ENCODE measurements at places on chromosomes 13 and 19.

- no peak for DNase-seq
Observed at GRCh38 chr13:66492479-66492878, 737.7 kb downstream of the PCDH9 start.

DNA sequence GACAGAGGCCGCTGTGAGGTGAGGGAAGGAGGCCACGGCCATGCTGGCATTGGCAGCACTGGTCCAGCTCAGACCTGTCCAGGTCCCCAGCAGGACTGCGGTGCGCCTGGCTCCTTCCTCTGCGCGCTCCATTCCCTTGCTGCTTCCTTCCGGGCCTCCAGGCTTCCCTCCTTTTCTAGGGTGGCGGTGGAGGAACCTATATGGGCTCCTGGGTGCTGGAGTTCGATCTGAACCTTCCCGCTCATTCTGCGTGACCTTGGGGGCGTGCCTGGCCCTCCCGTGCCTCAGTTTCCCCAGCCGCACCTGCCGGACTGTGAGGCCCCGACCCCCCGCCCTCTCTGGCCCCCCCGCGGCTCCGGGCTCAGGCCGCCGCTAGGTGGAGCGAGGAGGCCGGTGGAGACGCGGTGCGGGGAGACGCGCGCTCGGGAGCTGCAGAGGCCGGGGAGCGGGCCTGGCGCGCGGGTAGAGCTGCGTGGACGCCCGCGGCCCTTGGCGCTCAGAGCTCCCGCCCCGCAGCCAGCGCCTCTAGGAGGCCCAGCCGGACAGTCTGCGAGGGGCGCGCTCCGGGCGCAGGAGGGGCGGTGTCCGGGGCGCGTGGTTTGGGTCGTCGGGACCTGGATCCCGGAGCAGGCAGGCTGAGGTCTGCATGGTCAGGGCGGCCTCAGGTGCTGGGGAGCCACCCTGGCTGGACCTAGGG, 29.9 kb downstream of the EFNA2 start:
- DNase-seq: peak; percentile 17

DNA sequence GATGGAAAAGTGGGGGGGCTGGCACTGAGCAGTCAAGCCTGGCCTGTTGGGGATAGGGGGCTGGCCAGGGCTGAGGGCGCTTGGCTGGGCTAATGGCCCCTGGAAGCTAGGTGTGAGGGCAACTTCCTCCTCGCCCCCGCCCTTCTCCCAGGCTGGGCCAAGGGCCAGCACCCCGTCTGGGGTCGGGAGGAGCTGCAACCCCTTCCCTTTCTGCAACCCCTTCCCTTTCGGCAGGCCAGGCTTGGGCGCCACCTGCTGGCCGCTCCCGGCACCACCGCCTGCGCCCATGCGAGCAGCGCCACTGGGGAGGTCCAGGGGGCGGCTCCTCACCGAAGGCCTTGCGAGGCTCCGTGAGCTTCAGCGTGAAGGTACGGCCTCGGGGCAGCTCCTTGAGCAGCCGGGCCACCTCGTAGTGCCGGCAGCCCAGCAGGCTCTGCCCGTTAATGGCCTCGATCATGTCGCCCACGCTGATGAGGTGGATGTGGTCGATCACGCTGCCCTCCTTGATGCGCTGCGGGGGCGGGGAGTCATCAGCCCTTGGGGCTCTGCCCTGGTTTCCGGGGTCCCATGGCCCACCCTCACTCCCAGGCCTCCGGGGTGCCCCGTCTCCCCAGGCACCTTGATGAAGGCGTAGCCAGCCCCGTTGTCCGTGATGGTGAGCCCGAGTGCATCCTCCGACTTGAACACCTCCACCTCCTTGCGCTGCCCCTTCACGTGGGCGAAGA, 5.0 kb upstream of the PTGER1 start:
- no peak for DNase-seq

GRCh38 chr19:345320-345879, 804 bp upstream of the MIER2 start:
- DNase-seq: no peak

DNA sequence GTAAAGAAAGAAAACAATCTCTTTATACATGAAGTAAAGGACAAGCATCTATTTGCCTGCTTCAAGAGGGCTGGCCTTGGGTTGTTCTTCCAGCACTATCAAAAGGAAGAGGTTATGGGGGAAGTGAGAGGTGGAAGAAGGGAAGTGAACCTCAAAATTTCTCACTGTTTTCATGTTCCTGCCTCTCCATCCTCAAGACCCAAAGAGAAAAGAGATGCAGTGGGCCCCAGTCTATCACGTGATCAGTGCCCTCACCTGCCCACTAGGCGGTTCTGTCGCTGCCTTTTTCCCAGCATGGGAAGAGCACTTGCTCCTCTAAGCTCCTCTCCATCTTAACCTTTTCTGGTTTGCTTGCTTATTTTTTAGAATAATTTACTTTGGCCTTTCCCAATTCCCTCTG, 6.2 kb upstream of the USP12 start:
- no peak for DNase-seq

GRCh38 chr19:1481224-1481892, 2.3 kb upstream of the C19orf25 start:
- DNase-seq: no peak

All from foreskin melanocyte (primary cell).